ENCODE measurements at places on chromosomes 4 and X.

- DNase-seq, result no peak
Observed at GRCh38 chr4:40211224-40212185, 14.7 kb downstream of the RHOH start.

- no peak for DNase-seq
Observed at GRCh38 chr4:1984406-1985191, 24.2 kb downstream of the NELFA start.

DNA sequence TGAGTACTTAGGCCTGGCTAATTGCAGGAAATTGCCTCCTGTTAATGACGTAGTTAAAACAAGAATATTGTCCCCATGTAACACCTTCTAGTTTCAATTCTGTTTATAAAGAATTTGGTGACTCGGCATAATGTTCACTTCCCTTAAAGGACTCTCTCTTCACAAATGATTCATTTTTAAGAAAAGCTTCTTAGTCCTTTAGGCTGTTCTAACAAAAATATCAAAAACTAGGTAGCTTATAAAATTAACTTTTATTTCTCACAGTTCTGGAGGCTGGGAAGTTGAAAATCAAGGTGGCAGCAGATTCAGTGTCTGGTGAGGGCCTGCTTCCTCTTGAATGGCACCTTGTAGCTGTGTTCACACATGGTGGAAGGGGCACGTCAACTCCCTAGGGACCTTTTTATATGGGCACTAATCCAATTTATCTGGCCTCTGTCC, 23.8 kb downstream of the COL25A1 start:
- DNase-seq, result no peak

- no peak for DNase-seq
Observed at GRCh38 chr4:26181616-26182015, 139.2 kb upstream of the RBPJ start.
